ENCODE measurements at places on chromosomes 2 and 18. TPM values are rescaled to one million over a fixed set of nuclear protein-coding genes. Genes with fewer than 3 reads are reported as not detected.

DNA sequence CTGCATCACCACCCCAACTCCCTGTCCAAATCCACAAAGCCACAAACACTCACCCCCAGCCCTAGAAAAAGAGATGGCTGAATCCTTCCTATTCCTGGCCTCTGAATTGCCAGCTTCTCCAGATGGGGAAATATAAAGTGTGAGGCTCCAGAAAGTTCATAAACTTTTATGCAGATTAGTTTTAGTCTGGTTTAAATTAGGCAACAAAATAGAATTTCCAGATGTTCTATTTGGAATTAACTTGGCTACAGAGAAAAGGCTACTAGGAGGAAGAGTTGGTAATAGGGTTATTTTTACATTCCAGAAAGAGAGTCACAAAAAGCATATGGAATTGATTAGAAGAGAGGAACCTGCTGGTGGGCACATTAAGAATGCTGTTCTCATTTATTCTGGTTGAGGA lies 56.0 kb downstream of the EN1 start:
- DNase-seq, result no peak

- no peak for DNase-seq
These were observed 604 bp downstream of the COQ10B start for GRCh38 chr2:197453914-197454398.

DNA sequence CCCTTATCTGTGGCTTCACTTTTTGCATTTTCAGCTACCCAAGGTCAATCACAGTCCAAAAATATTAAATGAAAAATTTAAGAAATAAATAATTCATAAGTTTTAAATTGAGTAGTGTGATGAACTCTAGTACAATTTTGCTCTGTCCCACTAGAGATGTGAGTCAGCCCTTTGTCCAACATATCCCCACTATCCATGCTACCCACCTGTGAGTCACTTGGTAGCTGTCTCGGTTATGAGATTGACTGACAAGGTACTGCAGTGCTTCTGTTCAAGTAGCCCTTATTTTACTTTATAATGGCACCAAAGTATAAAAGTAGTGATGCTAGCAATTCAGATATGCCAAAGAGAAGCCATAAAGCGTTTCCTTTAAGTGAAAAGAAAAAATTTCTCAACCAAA lies 28.8 kb downstream of the ADCY3 start:
- DNase-seq, result no peak

GRCh38 chr2:44299635-44300034 lies 24.4 kb downstream of the SLC3A1 start:
- DNase-seq, result no peak

- no peak for DNase-seq
These were observed 154.7 kb downstream of the EML6 start for GRCh38 chr2:54878182-54878581.

DNA sequence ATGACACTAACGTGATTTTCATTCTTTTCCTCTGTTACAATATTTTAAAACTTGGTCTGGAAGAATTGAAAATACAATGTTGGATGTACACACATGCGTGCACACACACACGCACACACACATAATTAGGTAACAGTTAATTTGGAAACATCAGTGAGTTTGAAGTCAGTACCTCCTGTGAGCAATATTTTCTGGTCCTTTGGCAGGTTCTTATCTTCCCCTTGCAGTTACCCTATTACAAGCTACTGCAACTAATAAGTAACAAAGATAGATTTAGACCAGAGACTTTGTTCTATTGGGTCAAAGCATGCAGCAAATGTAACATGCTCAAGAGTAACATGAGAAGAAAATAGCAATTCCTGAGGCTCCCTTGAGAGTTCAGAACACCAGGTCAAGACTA lies 73.3 kb downstream of the ZNF385B start:
- no peak for DNase-seq

DNA sequence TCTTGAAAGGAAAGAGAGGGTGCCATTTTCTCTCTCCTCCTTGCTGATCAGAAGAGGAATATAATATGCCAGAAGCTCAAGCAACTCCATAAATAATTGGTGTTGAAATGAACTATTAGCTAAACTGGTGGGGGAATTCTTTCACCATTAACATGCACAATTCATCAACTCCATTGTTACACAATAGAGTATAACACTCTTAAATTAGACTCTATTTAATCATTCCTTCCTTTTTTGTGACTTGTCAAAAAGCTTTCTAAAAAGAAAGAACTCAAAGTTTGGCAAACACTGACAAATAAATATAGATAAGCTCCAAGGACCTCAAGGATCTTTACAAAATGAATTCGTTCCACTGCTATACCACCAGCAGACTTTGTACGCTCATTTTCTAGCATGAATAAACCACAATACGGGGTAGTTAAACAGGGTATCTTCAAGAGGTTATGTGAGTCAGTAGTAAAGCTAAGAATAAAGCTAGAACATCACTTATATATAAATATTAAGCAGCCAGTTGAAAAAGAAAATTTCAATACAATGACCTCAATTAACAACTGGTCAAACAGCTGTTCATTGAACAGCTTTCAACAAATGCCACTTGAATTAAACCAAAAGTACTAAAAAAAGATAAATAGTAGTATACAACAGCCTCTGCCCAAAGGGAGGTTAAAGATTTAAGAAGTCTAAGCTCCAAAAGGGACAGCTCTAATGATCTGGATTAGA lies 6.4 kb downstream of the TRAK2 start:
- no peak for DNase-seq

DNA sequence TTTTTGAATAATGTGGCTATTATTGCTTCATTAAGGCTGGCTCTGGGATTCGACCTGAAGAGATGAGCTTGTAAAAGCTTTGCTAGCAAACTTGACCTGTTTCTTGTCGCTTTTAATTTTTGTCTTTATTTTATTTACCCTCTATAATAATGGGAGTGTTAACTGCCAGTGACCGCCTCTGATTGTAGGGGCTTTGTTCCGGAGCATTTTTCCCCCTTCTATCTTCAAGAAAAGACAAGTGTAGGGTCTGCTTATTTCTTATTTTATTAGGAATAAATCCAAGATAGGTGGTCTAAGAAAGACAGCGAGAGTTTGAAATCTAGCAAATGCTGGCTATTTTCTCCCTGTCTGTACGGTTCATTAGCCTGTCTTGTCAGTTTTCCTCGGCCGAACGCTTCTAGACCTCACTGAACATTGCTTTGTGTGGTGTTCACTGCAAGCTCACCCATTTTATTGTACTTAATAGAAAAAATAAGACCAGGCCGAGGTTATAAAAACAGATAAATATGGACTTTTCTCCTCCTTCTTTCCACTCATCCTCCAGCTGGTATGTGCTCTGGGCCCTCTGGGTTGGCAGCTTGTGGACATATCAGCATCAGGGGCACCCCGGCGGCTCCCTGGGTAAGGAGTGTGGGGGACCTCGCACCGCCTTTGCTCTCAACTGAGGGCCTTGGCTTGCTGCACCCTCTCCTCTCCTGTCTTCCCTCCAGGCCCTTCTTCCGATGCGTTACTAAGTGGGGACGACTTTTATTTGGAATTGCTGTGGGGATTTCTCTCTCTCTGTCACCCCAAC lies 8.5 kb downstream of the MEIS1 start:
- DNase-seq, result no peak

GRCh38 chr2:153028626-153029025 lies 310.2 kb downstream of the ARL6IP6 start:
- DNase-seq, result no peak

DNA sequence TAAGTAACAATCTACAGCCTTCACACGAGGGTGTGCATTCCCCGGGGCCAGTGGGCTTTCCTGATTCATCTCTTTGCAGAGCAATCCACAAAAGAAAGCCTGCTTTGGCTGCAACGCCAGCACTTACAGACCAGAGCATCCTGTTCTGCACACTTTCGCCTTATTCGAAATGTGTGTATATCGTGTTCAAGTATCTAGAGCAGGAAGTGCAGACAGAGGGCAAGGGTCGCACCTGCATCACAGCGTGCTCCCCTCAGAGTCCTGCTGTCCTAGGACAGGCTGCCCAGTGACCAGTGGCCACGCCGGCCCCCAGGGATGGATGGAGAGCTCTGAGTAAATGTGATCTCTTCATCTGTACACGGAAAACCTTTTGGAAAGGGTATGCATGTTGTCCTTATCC lies 264.3 kb downstream of the ZNF516 start:
- no peak for DNase-seq

Gene IL1B
- 15.8 TPM for total RNA-seq

Gene AMER3
- total RNA-seq, result not detected

Gene TWIST2
- total RNA-seq, result 66.9 TPM

Gene TUBA3D
- total RNA-seq, result not detected

Gene ANKRD23
- 1.7 TPM for total RNA-seq

All from MG63 (cell line).